K562 (cell line): ENCODE measurements at places on chromosomes 2 and 18.
A peak's percentile ranks its signal among the peaks of the same experiment; 100 is the strongest.

GRCh38 chr2:241133436-241133820, 15.8 kb downstream of the PASK start:
- no peak for DNase-seq

DNA sequence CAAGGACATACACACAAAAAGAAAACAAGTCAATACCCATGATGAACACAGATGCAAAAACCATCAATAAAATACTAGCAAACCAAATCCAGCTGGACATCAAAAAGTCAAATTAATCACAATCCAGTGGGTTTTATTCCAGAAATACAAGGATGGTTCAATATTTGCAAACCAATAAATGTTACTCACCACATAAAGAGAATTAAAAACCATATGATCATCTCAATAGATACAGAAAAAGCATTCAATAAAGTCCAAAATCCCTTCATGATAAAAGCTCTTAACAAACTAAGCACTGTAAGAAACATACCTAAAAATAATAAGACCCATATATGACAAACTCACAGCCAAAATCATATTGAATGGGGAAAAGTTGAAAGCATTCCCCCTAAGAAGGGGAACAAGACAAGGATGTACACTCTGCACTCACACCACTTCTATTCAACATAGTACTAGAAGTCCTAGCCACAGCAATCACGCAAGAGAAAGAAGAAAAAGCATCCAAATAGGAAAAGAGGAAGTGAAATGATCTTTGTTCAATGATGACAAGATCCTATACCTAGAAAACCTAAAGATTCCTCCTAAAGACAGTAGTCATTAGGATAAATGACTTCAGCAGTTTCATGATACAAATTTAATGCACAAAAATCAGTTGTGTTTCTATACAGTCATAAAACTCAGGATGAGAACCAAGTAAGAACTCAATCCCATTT, 62.6 kb downstream of the TRAPPC8 start:
- DNase-seq, result no peak

DNA sequence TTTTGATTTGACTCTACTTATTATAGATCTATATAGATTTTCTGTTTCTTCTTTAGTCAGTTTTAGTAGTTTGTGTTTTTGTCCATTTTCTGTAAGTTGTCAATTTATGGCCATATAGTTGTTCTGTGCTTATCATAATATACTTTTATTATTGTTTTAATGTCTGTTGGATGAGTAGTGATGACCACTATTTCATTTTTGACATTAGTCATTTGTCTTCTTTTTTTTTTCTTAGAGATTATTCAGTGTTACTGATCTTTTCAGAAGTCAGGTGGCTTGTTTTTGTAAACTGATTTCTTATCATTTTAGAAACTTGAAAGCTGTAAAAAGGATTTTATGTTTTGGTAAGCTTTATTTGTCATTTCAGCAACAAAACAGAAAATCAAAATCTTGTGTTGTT, 57.3 kb downstream of the EPC2 start:
- DNase-seq, result no peak

DNA sequence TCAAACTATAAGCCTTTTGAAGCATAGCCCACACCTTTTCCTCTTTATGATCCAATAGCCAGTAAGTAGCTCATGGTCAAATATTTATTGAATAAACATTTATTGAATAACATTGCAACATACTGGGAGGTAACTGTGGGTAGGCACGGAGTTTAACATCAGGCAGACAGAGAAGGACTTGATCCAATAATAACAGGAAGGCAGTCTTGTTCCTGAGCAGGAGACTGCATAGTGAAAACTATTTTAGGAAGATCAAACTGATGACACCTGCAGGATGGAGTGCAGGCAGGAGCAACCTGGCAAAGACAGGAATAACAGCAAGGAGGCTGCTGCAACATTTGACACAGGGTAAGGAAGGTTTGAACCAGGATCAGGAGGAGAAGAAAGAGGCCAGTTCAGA, 3.1 kb upstream of the DCTN1 start:
- DNase-seq, result no peak

DNA sequence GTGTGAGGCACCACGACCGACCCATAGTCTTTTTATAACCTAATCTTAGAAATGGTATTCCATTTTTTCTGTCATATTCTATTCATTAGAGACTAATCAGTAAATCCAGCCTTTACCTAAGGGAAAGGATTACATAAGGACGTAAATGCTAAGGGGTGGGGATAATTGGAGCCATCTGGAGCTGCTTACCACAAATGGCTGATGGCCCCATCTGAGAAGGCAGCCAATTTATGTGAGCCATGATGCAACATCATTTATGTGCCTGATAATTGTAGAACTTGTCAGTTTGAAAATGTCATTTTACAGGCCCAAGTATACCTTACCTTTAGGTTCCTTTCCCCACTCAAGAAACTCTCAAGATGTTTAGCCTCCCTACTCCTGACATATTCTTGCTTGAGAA, 44.0 kb downstream of the ARHGEF33 start:
- no peak for DNase-seq

GRCh38 chr2:172109988-172110811, 7.5 kb upstream of the DLX2 start:
- DNase-seq, result no peak

DNA sequence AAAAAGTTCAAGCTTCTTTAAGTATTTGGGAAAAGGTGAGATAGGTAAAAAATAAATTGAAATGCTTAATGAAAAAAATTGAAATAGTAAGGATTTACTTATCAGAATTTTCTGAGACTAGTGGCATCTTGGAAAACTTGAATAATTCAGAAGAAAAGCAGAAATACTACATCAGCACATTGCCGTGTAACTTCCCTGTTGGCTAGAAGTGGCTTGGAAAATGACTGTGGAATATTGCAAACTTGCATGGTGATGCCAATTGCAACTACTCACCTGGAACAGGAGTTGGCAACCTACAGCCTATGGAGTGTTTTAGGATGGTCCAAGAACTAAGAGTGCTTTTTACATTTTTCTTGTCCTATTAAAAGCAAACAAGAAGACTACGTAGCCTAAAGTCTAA, 603.5 kb upstream of the VRK2 start:
- no peak for DNase-seq

DNA sequence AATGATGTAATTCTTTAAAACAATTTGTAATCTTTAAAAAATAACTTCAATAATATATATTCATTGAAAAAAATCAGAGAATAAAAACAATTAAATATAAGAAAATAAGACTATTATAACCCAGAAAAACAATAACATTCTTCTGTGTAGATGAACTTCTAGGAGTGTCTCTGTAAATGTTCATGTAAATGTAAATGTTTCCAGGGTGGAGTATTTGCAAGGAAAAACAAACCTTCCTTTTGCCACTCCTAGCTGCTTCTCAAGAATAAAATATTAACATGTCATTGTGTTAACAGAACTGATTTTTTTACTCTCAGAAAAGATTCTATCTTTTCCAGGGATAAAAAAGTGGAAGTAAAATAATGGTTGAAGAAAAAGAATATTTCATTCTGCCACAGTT, 431.9 kb downstream of the PLCL1 start:
- no peak for DNase-seq

- no peak for DNase-seq
Measured at GRCh38 chr18:77140439-77141109, 8.0 kb upstream of the MBP start.

GRCh38 chr2:111188681-111189080, 68.0 kb downstream of the BCL2L11 start:
- DNase-seq, result no peak

DNA sequence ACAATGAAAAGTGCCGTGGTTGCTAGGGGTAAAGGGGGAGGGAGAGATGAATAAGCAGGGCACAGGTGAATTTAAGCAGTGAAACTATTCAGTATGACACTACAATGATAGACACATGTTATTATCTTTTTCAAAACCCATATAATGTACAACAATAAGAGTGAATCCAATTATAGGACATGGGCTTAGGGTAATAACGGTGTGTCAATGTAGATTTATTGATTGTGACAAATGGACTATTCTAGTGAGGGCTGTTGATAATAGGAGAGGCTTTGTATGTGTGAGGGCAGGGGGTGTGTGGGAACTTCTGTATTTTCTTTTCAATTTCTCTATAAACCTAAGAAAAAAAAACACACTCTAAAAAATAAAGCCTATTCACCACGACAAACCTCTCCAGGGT, 223.8 kb downstream of the RIT2 start:
- DNase-seq, result no peak

DNA sequence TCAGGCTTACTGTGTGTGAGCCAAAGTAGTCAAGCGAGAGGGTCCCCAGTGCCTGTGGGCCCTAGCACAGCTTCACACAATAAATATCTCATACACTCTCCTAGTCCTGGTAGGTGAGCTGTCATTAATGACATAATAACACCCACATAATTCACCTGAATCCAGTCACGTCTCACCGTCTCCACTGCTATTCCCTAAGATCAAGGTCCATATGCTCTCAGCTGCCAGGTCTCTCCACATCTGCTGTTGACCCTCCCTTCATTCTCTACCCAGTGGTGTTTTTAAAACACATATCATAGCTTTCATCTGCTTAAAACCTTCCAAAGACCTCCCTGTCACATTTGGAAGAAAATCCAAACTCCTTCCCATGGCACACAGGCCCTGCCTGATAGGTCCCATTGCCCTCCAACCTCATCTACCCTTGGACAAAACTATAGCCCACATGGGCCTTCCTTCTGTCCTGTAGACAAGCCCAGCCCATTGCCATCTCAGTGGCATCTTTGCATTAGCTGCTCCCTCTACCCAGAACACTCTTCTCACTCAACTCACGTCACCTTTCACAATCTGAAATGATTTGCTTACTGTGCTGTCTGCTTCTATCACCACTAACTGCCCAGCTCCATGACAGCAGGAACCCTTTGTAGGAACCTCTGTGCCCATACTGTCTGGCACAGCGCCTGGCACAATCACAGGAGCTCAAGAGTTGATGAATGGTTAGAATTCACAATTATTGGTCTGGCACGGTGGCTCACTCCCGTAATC, 7.5 kb downstream of the KCNG3 start:
- DNase-seq, result no peak

GRCh38 chr2:187210726-187211125, 237.3 kb downstream of the CALCRL start:
- no peak for DNase-seq

- DNase-seq, result no peak
Measured at GRCh38 chr2:39140322-39140847, 19.5 kb upstream of the SOS1 start.

GRCh38 chr2:18950361-18950851, 361.0 kb upstream of the NT5C1B start:
- no peak for DNase-seq

DNA sequence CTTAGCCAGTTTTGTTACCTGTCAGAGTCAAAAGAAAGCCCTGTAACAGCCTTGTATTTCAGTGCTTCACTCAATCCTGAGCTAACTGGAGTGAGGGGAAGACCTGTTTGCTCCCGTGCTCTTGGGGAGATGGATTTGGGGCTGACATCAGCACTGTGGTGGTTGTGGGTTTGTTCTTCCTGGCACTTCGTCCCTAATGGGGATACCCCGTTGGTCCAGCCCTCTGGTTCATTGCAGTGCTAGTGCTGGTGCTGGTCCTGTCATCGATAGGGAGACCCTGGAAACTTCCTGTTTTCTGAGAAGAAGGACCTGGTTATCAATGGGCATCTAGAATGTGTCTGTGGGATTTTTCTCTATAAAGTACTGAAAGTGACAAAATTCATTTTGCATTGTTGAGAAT, 205.4 kb downstream of the ZNF407 start:
- no peak for DNase-seq

- no peak for DNase-seq
Measured at GRCh38 chr18:56721491-56721890, 70.3 kb downstream of the WDR7 start.

DNA sequence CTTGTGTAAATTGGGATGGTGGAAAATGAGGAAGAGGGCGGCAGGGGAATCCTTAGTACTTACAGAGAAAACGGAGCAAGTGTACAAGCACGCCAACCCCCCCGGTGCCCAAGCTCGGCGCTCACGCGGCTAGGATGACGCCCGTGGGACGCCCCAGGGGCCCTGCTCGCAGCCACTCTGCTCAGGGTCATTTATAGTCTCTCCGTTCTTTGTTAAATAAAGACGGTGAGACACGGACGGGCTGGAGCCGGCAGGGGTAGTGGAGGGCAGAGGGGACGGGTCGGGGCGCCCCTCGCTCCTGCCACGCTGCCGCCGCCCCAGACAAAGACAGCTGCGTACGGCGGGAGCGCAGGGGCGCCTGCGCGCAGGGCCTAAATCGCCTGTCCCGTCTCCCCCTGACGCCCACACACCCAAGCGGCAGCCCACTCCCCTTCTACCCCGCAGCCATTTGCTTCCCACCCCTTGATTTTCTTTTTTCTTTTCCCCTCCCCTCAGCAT, 37.8 kb downstream of the PCBP1 start:
- peak; percentile 63 for DNase-seq

DNA sequence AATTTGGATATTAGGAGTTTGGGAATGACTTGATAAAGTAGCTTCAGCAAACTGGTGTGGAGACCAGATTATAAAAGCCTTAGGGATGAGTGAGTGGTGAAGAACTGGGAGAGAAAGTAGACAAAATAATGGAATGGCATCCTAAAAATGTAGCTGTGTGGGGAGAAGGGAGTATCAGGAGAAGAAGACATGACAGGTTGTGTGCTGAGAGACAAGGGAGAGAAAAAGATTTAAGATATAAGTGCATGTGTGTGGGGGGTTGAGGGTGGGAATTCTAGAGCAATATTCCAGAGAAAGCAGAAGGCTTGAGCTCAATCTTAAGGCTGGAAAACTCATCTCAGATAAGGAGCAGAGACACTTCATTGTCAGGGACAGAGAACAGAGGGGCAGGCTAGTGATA, 159.5 kb downstream of the HNMT start:
- DNase-seq, result no peak

GRCh38 chr18:2414235-2414634, 157.1 kb downstream of the METTL4 start:
- no peak for DNase-seq

GRCh38 chr2:17792515-17792914, 23.7 kb upstream of the MSGN1 start:
- no peak for DNase-seq

GRCh38 chr2:180258041-180258537, 251.0 kb upstream of the CWC22 start:
- no peak for DNase-seq
